ENCODE measurements at places on chromosomes 6 and 20.

- no peak for DNase-seq
Observed at GRCh38 chr6:163188746-163189145, 225.8 kb upstream of the QKI start.

DNA sequence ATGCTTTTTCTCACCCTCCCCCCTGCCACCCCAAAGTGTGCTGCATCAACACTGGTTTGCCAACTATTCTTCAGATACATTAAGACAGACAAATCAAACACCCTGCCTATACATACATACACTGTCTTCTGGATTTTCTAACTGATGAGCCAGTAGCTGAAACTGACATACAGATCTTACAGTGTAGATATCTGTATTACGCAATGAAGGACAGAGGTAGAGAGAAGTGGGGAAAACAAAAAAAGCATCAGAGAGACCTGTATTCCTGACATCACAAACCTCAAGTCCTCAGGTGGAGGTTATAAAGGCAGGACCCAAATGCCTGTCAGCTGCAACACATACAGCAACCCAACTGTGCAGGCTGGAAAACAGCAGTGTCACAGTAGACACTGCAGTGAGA, 535.4 kb downstream of the HACE1 start:
- DNase-seq: no peak

DNA sequence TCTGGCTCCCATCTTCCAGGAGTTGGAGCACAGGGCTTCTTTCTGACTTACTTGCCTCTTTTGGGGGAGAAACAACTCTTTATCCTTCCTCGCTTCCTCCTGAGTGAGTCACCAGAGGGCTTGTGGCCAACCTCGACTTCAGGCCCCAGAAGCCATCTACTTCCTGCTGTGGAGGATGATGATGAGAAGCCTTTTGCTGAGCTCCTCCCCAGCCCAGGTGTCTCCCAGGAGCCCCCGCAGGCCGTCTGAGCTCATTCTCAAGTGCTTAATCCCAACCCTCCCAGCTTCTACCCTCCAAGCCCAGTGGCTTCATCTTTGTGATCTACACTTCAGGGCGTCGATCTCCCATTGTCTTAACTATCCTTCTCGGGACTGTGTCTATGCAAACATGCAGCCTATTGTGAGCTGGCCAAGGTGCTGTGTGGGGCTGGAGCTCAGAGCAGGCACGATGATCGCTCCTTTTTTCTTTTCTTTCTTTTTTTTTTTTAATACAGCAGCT, 27.9 kb downstream of the SDCBP2 start:
- no peak for DNase-seq

DNA sequence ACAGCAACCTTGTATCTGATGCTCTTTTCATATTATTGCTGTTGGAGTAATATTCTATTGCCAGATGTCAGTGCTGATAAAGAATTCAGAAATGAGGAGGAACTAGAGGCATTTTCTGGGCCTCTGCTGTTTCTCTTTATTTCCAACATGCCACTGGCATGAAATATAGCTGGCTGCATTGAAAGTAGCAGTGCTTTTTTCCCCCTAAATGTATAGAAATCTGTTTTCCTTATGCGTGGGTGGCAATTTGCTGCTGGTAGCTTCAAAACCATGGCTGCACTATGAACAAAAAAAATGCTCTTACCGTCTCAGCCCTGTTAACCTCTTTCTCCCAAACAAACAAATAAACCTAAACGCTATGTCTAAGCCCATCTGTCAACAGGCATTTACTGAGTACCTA, 442.3 kb upstream of the AGPAT4 start:
- DNase-seq: no peak

GRCh38 chr20:22744341-22745193, 160.2 kb upstream of the FOXA2 start:
- no peak for DNase-seq

Data from COR-L47 (cell line).